Esophagus squamous epithelium (tissue), 5 donors: ENCODE measurements at places on chromosomes 12 and 14. TPM values are rescaled to one million over a fixed set of nuclear protein-coding genes. Genes with fewer than 3 reads are reported as not detected.

The HOXC12 gene
- total RNA-seq: not detected

The ARMH4 gene
- 2.9 TPM for total RNA-seq

The AQP5 gene
- total RNA-seq: 18.9 TPM

The VSX2 gene
- not detected for total RNA-seq

The SLC4A8 gene
- 0.19 TPM for total RNA-seq

The TTC9 gene
- 38.1 TPM for total RNA-seq

The CCDC198 gene
- not detected for total RNA-seq

The CBLN3 gene
- total RNA-seq: not detected

The OR6C6 gene
- total RNA-seq: not detected

The MFAP5 gene
- 1.2 TPM for total RNA-seq

The SLC17A8 gene
- not detected for total RNA-seq

The SPRING1 gene
- 17.9 TPM for total RNA-seq

The KRT6B gene
- total RNA-seq: 3,585 TPM

The EML1 gene
- total RNA-seq: 3.0 TPM

The CD163L1 gene
- total RNA-seq: 1.5 TPM

The FOXN4 gene
- total RNA-seq: not detected

The IFT81 gene
- 5.7 TPM for total RNA-seq

The TAS2R10 gene
- total RNA-seq: not detected

The TAS2R42 gene
- total RNA-seq: not detected

The HOXC9 gene
- total RNA-seq: not detected

The OR4E2 gene
- total RNA-seq: not detected

The HIP1R gene
- 27.3 TPM for total RNA-seq

The SMIM41 gene
- total RNA-seq: not detected

The ANHX gene
- total RNA-seq: not detected

The KLHL33 gene
- total RNA-seq: not detected

The EFS gene
- total RNA-seq: 17.8 TPM

The KLRC1 gene
- total RNA-seq: not detected

The TSHR gene
- not detected for total RNA-seq

The ATF7 gene
- total RNA-seq: 28.0 TPM

The PSMA6 gene
- 95.6 TPM for total RNA-seq

The BATF gene
- total RNA-seq: 6.0 TPM

The ANO4 gene
- not detected for total RNA-seq

The LHX5 gene
- not detected for total RNA-seq
